Left cardiac atrium (tissue), 4 donors: ENCODE measurements at places on chromosomes 11 and 22.

DNA sequence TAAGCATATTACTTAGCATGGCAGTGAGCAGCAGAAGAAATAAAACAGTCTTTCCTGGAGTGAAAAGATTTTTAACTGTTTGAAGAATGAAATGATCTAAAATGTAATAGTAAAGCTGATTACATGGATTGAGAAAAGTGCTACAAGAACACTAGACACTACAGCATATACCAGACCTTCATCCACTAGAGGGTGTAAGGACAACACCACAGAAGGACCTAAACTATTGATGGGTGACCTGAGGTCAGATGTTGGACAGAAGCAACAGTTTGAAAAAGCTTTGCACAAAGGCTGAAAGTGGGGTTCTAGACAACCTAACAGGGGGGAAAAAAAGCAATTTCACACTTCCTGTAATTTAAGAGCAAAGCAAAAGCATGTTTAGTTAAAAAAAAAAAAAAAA is 97.7 kb downstream of the RBFOX2 start:
- no peak for DNase-seq

DNA sequence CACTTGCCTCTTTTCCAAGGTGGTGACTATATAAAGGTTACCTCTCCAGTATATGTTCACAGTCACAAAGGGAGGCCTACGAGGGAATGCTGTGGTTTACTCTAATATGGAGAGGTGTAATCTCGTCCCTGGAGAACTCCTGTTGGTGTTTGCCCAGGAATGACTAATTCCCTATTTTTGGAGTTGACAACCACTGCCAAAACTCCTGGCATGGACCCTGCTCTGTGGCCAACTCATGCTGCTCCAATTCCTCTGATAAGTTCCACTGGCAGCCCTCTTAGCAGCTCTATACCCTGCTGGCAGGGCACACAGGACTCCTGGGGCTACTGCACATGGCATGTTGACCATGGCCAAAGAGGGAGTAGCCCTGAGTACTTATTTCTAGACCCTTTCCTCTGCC is 418.7 kb upstream of the ANO5 start:
- DNase-seq: peak; percentile 19

- no peak for DNase-seq
Measured at GRCh38 chr11:8788616-8789015, 106.0 kb downstream of the RPL27A start.

- DNase-seq: peak; percentile 52
Measured at GRCh38 chr22:40289991-40290459, 56.3 kb upstream of the ADSL start.
